ELF-1 (cell line): ENCODE measurements at places on chromosomes 2 and 18.

GRCh38 chr2:49255409-49255971, 101.2 kb upstream of the FSHR start:
- DNase-seq = no peak

GRCh38 chr2:55887901-55888624, 35.5 kb downstream of the EFEMP1 start:
- no peak for DNase-seq

DNA sequence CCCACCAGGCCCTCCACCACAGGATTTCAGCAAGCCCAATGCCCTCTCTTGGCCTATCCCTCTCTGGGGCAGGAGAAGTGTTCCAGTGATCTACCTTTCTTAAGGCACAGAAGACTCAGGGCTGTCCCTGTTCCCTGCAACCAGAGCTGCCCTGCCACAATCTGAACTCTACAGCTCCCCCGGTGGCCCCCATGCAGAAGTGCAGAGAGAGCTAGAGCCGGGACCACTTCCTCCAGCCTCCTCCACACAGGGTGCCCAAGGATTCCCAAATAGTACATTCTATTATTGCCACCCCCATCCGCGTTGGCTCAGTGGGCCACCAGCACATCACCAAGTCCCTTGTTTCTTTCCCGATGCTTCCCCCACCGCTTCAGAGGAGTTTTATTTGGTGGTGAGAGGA, 114.8 kb upstream of the PTPRM start:
- peak; percentile 72 for DNase-seq

DNA sequence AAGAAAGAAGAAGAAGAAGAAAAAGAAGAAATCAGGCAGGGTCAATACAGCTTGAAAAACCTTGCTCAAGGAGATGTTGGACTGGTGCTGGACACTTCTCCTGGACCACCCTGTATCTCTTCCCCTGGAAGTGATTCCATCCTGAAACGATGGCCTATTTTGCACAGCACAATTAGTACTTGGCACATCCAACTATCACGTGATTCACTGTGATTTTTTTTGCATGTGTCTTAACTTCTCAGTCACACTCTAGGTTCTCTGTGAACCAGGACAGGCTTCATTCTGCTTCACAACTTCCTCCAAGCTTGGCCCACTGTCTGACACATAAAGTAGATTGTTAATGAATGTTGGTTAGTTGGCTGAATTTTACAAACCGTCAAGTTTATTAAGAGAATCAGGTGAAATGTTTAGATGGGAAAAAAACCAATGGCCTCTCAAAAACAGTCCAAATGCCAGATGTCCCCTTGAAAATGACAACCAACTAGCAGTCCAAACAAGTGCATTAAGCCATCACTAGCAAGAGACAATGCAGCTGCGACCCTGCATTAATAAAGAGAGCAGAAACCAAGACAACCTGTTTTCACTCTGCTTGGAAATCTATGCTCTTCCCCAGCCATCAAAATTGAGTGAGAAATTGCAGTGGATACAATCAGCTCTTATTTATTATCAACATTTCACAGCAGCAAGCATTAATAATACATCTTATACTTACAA, 300.0 kb upstream of the CHAC2 start:
- DNase-seq = no peak

DNA sequence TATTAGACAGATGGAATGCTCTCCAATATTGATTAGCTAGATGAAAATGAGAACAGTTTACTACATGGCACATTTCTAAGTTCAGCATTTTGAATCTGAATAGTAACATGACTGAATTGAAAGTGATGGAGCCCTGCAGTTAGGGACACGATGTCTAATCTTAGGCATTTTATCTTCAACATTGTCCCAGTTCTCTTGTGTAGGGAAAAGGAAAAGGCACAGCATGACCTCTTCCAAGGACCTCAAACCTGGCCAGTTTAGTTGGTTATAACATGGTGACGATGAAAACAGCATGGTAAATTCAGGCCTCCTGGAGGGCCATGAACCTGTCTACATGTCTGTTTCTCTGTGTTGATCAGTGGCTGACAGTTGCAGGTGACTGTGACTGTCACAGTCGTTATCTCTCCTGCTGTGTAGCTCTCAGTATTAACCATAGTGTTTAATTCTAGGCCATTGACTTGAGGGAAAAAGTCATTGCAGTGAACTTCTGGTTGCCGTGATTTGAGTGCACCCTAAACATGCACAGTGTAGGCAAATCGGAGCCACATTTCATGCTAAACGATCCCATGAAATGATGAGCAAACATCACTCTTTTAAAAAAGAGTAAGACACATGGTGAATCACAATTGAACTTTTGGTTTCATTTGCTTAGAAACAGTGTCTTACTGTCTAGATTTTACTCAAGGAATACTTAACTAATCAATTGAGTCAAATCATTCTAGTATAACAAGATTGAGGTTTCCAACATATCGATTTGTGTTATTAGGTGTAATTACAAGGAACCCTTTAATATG, 129.7 kb downstream of the PHLPP1 start:
- DNase-seq = no peak

- DNase-seq = no peak
Measured at GRCh38 chr2:21175895-21176646, 52.3 kb downstream of the TDRD15 start.

DNA sequence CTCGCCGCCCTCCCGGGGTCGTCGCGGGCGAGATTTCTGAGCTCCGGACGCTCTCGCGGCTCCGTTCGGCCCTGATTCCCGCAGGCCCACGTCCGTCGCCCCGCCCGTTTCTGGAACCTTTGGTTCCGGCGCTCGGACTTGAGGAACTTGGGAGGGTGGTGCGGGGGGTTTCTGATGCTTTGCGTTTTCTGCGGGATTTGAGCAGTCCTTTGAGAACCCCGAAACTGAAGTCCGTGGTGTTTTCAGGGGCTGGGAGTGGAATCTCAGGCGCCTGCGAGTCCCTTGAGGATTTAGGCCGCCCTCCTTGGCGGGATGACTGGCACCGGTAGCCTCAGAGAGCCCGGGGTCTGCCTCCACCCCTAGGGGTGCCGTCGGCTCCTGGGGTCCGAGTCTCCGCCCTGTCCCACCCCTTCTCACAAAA, 336 bp downstream of the THNSL2 start:
- peak; percentile 48 for DNase-seq

GRCh38 chr2:136183097-136183496, 65.1 kb upstream of the CXCR4 start:
- no peak for DNase-seq
